ENCODE measurements at places on chromosomes 4 and X.

DNA sequence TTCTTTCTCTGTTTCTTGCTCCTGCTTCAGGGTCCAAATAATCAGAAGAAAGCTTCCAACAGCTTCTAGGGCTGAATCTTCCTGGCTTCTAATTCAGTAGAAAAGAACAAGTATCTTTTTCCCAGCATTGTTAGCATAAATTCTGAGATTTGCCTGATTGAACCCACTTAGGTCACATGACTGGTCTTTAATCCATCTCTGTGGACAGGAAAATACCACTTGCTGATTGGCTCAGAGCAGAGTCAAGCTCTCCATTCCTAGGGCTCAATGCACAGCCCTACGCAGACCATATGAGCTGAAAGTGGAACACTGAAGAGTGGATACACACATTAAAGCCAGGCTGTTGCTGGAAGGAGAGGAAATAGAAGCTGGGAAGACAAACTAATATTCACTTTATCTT is 99.6 kb upstream of the RPL34 start:
- DNase-seq, result no peak

- DNase-seq, result no peak
These were observed 61.6 kb upstream of the VAMP7 start for GRCh38 chrX:155819525-155819924.

GRCh38 chr4:48270951-48271473 is 1.4 kb upstream of the TEC start:
- DNase-seq, result no peak

- no peak for DNase-seq
These were observed 32.0 kb upstream of the SMIM10L2A start for GRCh38 chrX:135389717-135390116.

GRCh38 chr4:170770664-170771063 is 680.9 kb upstream of the AADAT start:
- no peak for DNase-seq

DNA sequence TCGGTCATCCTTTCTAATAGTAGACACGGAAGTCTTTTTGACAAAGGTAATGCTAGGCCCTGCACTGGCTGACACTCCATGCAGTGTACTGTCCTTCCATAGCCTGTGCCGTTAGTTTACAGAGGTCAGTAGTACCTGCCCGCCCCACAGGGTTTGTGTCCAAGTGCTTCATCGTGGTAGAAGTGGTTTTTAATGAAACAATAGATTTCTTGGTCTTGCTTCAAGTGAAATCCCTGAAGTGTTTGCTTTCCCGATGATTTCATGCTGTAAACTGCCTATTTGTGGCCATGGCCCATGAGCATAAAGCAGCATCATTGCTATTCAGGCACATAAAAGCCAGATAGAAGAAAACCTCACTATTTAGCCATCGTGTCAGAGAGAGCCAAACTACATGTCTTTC is 139.3 kb downstream of the GPR143 start:
- no peak for DNase-seq

DNA sequence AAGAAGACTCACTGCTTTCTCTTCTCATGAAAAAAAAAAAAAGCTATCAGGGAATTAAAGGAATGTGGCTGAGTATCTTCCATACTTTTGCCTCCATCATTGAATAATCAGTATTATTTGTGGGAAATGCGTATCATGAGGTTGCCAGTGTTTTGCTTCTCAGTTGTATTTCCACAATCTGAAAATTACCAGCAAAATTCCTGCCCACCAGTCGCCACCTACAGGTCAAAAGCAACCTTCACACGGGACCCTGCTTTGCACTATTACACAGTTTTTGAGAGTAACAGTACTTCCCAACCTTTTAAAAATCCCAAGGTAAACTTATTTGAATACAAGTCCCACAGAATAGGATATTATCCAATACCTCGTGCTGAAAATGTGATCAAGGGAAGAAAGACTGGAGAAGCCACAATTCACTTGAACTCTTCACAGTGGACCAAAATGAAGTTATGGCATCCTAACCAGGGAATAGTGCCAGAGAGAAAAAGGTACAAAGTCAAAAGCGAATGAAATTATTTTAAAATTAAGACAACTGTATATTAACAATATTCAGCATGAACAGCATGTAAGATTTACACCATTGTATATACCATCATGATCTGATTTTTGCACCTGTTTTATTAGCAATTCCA is 30.4 kb downstream of the PGRMC1 start:
- DNase-seq, result no peak

Data from DMS 273 treated with DMSO at 0.1 percent for 48 hours (cell line).